ENCODE measurements at places on chromosomes 7 and 10.

DNA sequence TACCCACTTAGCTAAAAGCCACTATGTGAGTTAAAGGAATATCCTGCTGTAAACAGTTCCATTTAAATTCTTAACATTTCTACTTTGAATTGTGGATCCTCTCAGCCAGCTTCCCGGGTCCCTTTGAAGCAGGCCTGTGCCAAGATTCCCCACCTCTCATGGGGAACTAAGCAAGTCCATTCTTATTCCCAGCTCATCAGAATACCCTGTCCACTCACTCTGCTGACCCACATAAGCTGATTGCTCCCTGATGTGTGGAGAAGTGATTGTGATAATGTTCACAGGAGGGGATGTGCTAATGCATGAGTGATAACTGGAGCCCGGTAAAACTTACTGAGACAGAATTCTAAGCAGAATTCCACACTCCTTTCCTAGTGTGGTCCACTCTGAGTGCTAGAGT is 709.7 kb downstream of the CNTNAP2 start:
- DNase-seq = no peak

- no peak for DNase-seq
Observed at GRCh38 chr10:131569851-131570715, 258.6 kb upstream of the TCERG1L start.

GRCh38 chr7:69703099-69703498 is 104.8 kb downstream of the AUTS2 start:
- DNase-seq = no peak

DNA sequence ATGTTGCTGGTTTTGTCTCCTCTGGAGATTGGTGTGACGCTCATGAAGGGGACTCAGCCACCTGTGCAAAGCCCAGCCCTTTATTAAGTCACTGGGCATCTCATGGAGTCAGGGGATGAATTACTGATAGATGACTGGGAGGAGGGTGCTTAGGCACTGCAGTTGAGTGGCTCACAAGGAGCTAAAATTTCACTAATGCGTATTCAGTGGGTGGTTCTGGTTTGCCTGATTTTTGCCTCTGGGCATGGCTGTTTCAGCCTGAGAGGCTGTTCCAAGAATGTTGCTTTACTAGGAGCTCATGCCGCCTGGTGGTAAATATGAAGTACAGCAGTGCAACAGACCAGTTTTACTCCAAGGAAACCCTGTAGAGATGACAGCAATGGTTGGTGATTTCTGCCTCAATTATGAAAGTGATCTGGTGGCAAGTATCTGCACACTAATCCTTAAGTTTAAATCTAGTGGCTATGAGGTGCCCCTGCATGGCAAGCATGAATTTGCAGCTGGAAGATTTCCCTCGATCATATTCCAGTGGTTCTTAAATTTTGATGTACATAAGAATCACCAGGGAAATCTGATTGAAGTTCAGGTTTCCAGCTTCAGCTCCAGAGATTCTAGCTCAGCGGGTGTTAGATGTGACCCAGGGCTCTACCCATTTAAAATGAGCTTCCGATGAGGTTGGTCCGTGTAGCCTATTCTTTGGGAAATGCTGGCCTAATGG is 19.9 kb downstream of the ACTA2 start:
- peak; percentile 85 for DNase-seq

DNA sequence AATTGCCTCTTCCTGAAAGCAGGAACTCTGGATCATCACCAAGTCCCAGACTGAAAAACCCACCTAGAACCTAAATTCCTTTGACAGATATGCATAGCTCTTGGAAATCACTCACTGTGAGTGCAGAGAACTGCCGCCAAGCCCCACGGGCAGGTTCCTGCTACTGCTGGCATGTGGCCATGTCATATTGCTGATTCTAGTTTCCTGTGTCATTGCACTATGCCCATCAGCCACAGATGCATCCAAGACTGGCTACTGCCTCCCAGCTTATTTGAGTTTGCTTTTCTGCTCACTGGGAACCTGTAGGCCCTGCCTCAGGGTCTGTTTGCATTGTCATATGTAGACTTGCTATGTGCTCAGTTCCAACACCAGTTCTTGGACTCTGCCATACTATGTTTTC is 786.0 kb downstream of the GRID1 start:
- DNase-seq = no peak

- DNase-seq = no peak
Observed at GRCh38 chr10:82498976-82499375, 624.0 kb downstream of the NRG3 start.

GRCh38 chr7:153401795-153402720 is 642.5 kb downstream of the ACTR3B start:
- no peak for DNase-seq

DNA sequence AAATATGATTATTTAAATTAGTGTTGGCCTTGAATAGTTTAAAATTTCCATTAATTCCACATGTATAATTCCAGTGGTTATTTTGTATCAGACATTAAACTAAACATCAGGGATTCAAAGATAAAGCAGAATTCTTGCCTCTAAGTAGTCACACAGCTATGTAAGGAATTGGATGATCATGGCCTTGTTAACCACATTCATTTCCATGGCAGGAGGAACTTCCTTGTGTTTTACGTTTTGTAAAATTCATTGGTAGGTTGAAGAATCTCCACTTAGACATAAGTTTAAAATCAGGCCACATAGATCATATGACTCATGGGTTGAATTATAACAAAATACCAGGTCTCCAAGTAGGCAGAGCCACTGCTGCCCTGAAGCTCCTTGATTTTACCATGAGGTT is 289.7 kb downstream of the PLXDC2 start:
- DNase-seq = no peak

DNA sequence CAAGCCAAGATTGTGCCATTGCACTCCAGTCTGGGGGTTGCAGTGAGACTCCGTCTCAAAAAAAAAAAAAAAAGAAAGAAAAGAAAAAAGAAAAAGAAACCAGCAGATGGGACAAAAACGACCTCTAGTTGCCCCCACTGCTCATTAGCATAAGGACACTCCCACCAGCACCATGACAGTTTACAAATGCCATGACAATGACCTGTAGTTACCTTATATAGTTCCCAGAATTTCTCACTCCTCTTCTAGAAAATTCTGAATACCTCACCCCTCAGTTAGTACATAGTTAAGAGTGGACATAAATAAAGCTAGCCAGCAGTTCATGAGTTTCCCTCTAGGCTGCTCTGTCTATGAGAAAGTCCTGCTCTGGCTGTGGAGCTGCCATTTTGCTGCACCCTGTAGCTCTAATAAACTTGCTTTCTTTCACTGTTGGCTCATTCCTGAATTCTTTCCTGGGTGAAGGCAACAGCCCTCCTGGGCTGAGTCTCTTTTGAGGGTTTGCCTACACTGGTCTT is 276.8 kb upstream of the AKR1E2 start:
- DNase-seq = no peak

All from OCI-LY7 (cell line).